Aorta (tissue), 5 donors: ENCODE measurements at places on chromosomes 4 and X.
A peak's percentile ranks its signal among the peaks of the same experiment; 100 is the strongest.

GRCh38 chrX:21966866-21967265 lies 26.4 kb downstream of the SMS start:
- DNase-seq = no peak

GRCh38 chr4:81982846-81983540 lies 390.8 kb downstream of the HNRNPD start:
- DNase-seq = no peak

DNA sequence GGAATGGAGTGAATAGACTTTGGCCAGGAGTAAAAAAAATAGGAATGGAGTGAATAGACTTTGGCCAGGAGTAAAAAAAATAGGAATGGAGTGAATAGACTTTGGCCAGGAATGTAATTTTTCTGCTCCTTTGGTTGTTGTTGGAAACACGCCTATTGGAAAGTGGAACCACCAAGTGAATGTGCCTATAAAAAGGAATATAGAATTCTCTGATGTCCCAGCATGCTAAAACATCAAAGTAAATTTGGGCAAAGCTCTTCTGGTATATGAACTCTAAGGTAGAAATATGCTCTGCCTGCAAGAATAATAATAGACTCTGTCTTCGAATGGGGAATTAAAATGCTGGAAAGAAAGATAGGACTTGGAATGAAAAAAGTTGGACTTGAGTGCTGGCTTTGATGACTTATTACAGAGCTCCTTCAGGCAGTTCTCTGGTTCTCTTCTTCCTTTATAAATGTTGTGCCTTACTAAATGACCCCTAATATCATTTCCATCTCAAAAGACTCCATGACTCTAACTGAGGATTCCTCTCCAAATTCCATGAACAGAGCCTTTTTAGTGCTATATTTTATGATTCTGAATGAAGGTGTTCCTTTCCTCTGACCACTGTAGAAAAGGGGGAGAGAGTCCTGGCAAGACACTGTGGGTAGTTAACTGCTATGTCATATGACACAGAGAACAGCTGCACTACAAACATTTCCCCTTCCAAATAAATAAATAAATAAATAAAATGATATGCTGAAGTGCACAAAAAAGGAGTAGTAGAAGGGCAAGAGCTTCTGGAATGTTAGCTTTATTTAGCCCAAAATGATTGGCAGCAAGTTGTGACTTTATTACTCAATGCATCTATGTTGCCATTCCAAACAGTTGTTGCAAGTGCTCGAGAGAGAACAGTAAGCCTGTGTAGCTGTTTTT lies 13.5 kb upstream of the GBA3 start:
- no peak for DNase-seq

- no peak for DNase-seq
Observed at GRCh38 chr4:177855507-177856197, 413.4 kb upstream of the AGA start.

DNA sequence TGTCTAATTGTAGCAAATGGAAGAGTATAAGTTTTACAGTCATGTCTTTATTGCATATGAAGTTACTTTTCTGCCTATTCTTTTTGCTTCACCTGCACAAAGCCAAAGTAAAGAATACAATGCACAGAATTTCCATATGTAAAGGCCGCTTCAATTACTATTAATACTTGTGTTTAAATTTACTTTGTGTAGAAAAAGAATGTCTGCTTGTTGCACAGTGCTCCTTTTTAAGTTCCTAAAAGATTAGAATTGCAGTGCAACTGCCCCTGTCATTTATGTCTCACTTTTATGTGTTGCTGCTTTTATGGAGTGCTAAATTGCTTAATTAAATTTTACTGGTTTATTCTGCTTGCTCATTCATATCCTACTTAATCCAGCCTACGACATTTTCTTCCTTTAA lies 830.5 kb downstream of the PDHA2 start:
- DNase-seq = no peak

- no peak for DNase-seq
Observed at GRCh38 chr4:145735347-145735675, 55.4 kb downstream of the C4orf51 start.

DNA sequence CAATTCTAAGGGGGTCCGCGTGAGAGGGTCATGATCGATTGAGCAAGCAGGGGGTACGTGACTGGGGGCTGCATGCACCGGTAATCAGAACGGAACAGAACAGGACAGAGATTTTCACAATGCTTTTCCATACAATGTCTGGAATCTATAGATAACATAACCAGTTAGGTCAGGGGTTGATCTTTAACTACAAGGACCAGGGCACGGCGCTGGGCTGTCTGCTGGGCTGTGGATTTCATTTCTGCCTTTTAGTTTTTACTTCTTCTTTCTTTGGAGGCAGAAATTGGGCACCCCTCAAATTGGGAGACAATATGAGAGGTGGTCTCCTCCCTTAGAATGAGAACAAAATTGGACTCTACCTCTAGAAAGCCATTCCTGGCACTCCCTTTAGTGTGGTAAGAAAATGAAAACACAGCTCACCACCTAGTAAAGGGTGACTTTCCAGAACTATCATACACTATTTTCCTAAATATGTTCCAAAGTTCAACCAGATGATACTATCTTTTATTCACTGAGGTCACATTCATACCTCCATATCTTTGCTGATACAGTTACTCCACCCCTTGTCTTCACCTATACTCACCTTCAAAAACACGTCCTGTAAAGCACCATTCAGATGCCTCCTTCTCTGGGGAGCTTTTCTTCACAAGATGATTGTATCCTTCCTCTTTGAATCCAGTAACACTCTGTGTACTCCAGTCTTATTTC lies 1058.3 kb upstream of the SLIT2 start:
- DNase-seq = no peak

DNA sequence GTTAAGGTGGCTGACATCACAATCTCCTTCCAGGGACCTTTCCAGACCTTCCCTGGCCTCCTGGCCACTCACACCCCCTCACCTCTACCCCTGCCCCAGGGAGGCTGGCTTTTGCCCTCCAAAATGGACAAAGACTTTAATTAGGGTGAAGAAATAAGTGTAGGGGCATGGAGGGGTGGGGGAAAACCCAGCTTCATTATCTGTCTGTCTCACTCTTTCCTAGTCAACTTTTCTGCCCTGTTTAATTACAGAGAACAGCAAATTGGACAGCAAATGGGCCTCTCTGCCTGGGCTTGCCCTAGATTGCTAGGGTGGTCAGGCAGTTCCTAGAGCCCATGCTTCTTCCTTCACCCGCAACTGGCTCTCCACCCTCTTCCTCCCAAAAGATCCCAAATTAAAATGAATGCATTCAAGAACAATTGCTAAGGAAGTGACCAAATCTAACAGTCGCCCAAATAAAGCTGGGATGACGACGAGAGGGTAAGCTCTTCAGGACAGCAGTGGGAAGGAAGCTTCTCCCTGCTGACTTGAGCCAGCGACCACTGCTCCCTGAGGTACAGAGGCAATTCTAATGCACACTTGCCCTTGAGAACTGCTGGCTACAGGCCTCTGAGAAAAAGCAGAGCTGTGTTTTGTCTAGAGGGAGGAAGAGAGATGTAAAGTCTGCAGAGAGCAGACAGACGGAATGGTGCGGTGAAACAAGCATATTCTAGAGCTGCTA lies 12.4 kb downstream of the RAI2 start:
- no peak for DNase-seq

GRCh38 chrX:94830717-94831116 lies 1156.7 kb downstream of the FAM133A start:
- DNase-seq = no peak

- no peak for DNase-seq
Observed at GRCh38 chr4:10701702-10702460, 17.3 kb upstream of the CLNK start.

DNA sequence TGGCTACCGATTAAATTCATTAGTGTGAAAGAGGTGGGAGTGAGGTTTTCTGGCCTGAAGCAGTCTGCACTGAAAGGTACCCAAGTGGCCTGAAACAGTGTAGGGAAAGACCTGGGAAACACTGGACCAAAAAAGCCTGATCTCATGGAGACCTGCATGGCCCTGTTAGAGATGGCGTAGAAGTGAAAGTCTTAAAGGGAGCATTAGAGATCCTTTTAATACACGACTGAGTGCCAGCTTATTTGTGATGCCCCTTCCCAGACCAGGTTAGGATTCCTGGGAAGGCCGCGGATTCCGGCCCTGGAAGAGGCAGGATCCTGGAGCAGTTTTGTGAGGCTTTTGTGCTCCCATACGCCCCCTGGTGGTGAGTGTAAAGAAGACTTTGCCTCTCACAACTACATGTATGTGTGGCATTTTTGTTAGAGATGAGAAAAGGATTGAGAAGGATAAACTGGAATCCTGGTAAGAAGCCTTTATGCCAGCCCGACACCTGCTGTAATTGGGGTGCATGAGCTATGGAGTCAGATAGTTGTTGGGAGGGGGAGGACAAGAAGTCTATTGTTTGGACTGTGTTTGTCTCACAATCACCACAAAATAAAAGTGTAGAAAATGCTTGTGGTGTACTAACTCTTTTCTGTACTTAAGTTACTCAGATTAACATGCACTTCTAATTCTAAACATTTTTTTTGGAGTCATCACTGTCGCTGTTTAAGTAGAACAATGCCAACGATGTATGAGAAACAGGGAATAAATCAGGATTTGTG lies 54.0 kb downstream of the JADE1 start:
- DNase-seq = peak; percentile 91

GRCh38 chr4:78922207-78922606 lies 17.0 kb downstream of the PAQR3 start:
- DNase-seq = no peak
